ENCODE measurements at places on chromosomes 12 and 14.
A peak's percentile ranks its signal among the peaks of the same experiment; 100 is the strongest.

GRCh38 chr12:126033751-126034150 is 968.5 kb downstream of the AACS start:
- DNase-seq, result no peak

- no peak for DNase-seq
These were observed 7.4 kb downstream of the PKP2 start for GRCh38 chr12:32889011-32889760.

GRCh38 chr12:6180268-6181051 is 19.7 kb upstream of the CD9 start:
- no peak for DNase-seq

DNA sequence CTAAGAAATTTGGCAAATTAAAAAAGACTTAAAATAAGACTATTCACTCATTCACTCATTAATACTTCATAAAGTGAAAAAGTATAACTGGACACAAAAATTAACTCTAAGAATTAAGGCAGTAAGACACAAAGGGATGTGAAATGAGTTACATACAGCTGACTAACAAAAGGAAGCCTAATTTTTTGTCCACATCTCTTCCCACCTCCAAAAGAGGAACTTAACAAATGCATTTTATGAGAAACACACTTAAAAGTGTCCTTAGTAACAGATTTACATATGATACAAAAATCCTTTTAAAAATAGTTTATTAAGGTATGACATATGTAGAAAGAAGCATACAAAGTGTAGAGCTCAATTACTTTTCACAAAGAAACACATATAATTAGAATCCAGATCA is 88.9 kb downstream of the NUMB start:
- DNase-seq, result no peak

GRCh38 chr14:61598980-61599379 is 96.3 kb upstream of the HIF1A start:
- DNase-seq, result no peak

DNA sequence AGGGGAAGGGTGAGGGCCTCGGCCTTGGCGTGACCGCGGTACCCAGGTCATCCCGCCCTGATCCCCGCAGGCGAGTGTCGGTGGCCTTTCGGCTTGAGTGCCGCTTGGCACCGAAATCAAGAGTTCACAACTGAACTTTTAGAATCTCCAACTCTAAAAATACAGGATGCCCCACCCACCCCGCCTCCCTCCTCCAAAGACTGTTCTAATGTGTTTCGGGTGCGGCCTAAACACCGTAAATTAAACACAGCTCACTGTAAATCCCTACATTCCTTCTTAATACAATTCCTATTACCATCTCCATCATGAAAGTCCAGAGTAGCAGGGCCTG is 11.4 kb downstream of the SCNN1A start:
- DNase-seq, result no peak

DNA sequence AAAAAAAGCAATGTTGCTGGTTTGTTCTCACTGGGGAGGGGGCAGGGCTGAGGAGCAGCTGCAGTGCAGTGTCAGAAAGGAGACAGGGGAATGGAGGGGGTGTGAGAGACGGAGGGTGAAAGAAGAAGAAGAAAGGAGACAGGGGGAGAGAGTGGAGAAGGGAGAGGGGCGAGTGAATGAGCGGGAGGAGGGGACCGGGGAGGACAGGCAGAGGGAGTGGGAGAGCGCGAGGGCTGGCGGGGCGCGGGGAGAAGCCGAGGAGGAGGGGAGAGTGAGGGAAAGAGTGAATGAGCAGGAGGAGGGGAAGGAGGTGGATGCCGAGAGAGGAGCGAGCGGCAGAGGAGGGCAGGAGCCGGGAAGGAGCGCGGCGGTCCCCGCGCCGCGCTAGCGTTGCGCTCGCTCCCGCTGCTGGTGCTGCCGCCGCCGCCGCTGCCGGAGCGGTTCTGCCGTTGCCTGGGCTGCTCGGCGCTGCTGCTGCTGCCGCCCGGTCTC is at the start of gene NOVA1:
Gene NOVA1 (minus strand): TSS at position 445 of the 492 bp plus-strand sequence. CDS start 597 bp downstream, outside the sequence.
- peak; percentile 30 for DNase-seq

DNA sequence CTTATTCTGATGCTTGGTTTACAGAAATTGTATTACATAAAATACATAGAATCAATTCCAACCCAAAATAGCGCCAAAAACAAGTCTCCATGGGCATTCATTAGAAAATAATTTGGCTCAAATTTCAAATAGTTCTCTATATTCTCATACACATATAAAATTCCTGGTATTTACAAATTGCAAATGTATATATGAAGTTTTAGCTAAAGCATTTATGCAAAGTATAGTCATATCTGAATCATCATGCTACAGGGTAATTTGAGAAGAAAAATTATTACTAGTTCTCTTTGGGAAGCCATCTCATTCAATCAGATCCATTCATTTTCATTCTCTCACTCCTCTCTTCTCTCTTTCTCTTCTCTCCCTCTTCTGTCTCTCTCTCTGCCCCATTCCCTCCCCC is 257.8 kb downstream of the DPF3 start:
- no peak for DNase-seq

DNA sequence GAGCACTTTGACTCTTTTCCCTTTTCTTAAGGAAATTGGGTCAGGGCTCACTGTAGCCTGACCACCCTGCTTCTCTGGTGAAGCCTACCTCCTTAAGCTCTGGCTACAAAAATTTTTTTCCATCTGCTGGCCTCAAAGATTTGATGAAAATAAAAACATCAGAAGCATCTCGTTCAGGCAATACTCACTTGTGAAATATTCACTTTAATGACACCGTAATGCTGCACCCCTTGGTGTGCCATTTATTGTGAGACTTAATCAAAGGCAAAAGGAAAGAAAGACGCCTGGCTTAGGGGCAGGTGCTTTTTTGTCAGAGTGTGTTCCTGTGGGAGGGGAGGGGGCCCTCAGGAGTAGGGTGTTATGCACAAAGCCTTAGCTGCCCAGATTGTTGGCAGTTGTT is 155.0 kb upstream of the TMPO start:
- no peak for DNase-seq

GRCh38 chr12:65942102-65942501 is 117.8 kb downstream of the HMGA2 start:
- no peak for DNase-seq

- DNase-seq, result no peak
These were observed 95.9 kb downstream of the PHLDA1 start for GRCh38 chr12:75935539-75936242.

- DNase-seq, result no peak
These were observed 14.9 kb downstream of the LTA4H start for GRCh38 chr12:96020314-96021003.

Measured in iPS-NIHi11 (cell line).